ENCODE measurements at places on chromosomes 11 and 22. TPM values are rescaled to one million over a fixed set of nuclear protein-coding genes. Genes with fewer than 3 reads are reported as not detected.

DNA sequence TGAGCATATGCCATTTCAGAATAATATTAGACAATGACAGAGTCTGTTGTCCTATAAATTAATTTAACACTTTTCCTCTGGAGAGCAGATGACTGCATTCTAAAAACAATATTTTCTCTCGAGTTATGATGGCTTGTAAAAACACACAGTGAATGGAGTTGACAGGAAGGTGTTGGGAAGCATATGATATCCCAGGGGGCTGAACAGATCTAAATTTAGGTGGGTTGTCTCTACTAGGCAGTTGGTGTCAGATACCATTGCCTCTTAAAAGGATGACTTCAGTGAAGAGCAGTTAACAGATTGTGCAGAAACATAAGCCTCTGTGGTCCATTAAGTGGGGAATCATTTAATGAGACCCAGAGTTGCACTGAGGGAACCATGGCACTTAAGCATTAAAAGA, 30.7 kb downstream of the SVIP start:
- DNase-seq, result no peak

GRCh38 chr22:27317971-27318428, 483.6 kb downstream of the MN1 start:
- DNase-seq, result no peak

DNA sequence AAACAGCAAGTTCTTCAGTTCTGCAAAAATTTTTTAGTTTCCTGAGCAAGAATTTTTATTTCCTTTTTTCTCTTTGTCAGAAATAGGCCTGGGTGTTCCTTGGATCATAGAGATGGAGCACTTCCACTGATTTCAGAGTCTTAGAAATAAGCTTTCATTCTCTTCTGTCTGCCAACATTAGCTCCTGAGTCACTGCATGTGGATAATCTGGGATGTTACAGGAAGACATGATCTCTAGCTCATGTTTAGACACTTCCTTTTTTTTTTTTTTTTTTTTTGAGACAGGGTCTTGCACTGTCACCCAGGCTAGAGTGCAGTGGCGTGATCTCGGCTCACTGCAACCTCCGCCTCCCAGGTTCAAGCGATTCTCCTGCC, 13.2 kb upstream of the TMEM218 start:
- DNase-seq, result no peak

AIFM3 gene
- 3.0 TPM for total RNA-seq
